Endothelial cell (in vitro differentiated cells): ENCODE measurements at places on chromosomes 11 and 22.
A peak's percentile ranks its signal among the peaks of the same experiment; 100 is the strongest.

- DNase-seq = peak; percentile 70
These were observed 24.0 kb downstream of the SLC43A1 start for GRCh38 chr11:57491371-57492061.

- no peak for DNase-seq
These were observed 16.1 kb upstream of the MS4A7 start for GRCh38 chr11:60362241-60362640.

DNA sequence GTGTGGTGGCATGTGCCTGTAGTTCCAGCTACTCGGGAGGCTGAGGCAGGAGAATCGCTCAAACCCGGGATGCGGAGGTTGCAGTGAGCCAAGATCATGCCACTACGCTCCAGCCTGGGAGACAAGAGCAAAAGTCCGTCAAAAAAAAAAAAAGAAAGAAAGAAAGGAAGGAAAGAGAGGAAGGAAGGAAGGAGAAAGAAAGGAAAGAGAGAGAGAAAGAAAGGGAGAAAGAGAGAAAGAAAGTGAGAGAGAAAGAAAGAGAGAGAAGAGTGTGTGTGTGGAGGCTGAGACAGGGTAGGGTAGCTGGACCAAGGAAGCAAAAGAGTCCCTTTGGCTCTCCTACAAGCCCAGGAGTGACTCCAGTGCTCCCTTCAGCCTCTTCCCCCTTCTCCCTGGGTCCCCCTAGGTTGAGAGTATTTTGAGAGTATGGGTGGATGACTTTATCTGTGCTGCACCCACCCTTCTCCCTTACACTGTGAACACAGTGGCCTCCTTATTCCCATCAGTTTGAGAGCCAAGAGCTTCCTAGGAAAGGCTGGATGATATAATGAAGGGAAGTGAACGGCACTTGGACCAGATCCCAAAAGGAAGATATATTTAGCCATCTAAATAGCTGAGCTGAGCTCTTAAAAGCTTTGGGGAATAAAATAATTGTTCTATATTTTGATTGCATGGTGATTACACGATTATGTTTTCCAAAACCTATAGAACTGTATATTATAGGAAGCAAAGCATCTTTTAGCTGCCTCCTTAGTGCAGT lies 9.5 kb upstream of the DENND5A start:
- DNase-seq = no peak

DNA sequence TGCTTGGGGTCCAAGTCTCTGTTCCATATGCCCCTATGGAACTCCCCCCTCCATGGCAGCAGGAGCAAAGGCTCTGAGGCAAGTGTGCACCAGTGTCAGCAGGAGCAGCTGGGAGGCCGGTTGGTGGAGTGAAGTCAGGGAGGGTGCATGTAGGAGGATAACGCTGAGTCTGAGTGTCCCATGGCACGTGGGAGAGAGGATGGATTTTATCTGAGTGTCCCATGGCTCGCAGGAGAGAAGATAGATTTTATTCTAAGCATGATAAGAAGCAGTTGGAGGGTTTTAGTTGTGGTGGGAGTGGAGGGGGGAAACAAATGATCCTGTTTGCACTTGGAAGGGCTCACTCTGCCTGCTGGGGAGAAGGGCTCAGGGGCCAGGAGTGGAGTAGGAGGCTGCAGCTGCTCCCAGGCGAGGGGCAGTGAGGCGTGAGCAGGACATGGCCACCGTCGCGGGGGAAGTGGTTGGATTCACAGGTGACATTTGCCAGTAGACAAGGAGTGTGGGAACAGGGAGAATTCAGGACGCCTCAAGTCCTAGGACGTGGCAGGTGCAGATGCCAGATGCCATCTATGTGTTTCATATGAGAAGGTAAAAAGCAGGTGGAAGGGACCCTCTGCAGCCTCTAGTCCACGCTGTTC lies 33.6 kb upstream of the PARVG start:
- no peak for DNase-seq

- no peak for DNase-seq
These were observed 3.4 kb upstream of the MRPL16 start for GRCh38 chr11:59814021-59814420.

- no peak for DNase-seq
These were observed 61.3 kb downstream of the PRMT3 start for GRCh38 chr11:20448834-20449233.

- no peak for DNase-seq
These were observed 17.1 kb upstream of the IFITM3 start for GRCh38 chr11:337711-338110.

- DNase-seq = no peak
These were observed 367.6 kb downstream of the TMEM135 start for GRCh38 chr11:87405356-87405755.

GRCh38 chr11:68931911-68932310 lies 28.2 kb downstream of the IGHMBP2 start:
- no peak for DNase-seq

DNA sequence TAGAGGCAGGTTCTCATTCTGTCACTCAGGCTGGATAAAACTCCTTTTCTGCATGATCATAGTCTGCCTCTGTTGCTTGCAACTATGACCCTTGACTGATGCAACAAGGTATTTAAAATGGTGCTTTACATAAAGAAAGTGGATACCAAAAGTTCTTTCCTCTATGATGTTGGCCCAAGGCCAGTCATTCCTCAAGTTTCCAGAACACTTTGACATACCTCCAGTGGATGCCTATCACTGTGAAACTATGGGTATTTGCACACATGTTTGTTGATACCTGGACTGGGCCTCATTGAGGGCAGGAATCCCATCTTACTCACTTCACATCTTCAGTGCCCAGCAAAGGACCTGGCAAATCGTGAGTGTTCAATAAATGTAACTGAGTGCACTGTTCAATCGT lies 159.0 kb upstream of the ZC3H12C start:
- no peak for DNase-seq

DNA sequence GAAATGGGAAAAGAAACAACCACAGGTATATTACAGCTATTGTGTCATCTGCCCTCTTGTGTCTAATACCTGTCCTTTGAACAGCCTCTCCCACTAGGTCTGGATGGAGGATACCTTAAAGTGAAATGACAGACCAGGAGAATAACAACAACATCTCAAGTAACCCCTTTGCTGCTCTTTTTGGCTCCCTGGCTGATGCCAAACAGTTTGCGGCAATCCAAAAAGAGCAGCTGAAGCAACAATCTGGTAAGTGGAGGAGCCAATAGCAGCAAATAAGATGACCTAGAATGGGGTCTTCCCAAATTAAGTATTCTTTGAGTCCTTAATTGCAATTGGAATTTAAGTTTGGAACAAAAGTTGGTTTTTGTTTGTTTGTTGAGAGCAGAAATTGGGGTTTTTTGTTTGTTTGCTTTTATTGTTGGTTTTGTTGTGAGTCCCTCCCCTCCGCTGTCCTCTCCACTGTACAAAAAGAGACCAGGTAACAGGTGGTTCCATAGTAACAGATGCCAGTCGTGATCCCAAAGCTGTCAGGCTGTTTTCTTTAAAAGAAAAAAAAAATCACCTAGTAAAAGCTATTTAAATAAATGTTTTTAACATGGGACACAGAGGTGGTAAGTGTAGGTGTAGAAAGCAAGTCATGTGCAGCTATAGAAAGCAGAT lies 5.7 kb downstream of the UBE4A start:
- DNase-seq = no peak
